ENCODE measurements at places on chromosomes 6 and 20.

DNA sequence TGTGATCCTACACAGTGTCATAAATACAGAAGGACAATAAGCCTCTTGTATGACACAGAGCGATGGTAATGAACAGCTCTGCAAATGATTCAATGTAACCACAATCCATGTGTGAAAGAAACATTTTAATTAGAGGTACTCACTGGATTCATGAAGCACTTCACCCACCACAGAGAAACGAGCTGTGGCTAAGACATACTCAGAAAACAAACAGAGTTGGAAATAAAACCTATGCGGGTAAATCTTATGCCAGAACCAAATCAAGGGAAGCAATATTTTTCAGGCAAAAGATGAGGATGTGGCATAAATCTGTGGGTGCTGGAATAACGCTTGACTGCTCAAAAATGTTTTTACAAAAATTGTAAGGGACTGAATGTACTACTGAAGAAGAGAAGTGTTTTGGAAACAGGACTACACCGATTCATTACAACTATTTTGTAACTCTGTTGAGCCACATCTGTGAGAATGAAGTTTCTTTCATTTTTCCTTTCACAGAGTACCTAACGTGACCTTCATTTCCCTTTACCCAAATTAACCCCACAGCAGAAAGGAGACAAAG lies 112.1 kb downstream of the WDR27 start:
- no peak for DNase-seq

GRCh38 chr20:48455651-48456365 lies 372.0 kb downstream of the PREX1 start:
- no peak for DNase-seq

- no peak for DNase-seq
Measured at GRCh38 chr20:24364482-24364881, 104.9 kb upstream of the SYNDIG1 start.

GRCh38 chr20:59697068-59697467 lies 92.7 kb downstream of the PHACTR3 start:
- DNase-seq, result no peak

- no peak for DNase-seq
Measured at GRCh38 chr20:36645353-36645752, 643 bp downstream of the SLA2 start.

DNA sequence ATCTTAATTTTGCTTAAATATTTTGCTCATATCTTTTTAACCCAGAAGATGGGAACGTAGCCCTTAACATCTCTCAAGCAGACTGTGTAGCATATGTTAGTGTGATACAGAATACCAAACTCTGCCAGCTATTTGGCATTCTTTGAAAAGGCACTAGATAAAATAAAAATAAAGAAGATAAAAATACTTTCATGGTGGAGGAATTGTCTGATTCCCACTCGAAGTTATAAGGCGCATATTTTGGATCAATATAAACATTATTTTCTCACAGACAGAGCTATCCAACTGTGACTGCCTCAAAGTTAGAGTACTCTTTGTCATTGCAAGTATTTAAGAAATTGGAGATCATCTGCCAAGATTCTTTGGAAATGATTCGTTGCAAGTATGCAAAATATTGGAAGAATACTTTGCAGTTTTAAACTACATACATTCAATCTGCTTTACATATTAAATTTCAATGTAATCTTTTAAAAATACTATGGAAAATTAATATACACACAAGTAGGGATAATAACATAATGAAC lies 10.8 kb upstream of the EEF1E1 start:
- no peak for DNase-seq

GRCh38 chr6:96394727-96395126 lies 126.9 kb upstream of the UFL1 start:
- DNase-seq, result peak; percentile 16

GRCh38 chr6:30121446-30122366 lies 8.8 kb upstream of the TRIM31 start:
- DNase-seq, result no peak

- peak; percentile 24 for DNase-seq
Measured at GRCh38 chr20:496126-496696, 33.9 kb upstream of the TBC1D20 start.

GRCh38 chr20:14312001-14312400 lies 25.4 kb downstream of the FLRT3 start:
- no peak for DNase-seq

DNA sequence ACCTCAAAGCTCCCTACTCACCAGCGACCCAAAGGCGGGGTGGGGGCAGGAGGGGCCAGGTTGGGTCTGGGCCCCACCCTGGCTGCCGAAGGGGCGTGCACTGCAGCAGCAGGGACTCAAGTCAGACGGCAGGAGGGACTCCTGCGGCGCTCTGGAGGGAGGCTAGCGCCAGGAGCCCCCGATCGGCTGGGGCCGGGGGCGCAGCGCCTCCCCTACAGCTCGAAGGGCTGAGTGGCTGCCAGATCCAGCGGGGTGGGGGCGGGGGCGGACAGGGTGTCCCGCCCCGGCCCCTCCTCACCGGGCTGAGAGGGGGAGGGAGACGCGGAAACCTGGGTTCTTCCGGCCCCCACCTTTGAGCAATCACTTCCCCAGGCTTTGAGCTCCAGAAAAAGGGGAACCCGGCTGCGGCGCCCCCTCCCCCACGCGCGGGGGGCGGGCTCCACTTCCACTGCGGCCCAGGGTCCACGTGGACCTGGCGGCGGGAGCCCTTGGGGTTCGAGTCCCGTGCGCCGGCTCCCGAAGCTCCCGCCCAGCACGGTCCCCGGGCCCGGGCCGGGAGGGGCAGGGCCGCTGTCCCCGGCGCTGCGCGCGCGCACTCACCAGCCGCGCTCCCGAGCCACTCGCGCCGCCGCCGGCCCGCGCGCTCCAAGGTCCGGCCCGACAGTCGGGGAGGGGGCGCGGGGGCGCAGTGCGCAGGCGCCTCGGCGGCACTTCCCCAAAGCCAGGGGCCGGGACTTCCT lies at the start of gene RGS19:
RGS19 (minus strand) TSS at position 246 of the 740 bp plus-strand sequence. CDS start 2,632 bp downstream, outside the sequence.
- DNase-seq, result peak; percentile 87

DNA sequence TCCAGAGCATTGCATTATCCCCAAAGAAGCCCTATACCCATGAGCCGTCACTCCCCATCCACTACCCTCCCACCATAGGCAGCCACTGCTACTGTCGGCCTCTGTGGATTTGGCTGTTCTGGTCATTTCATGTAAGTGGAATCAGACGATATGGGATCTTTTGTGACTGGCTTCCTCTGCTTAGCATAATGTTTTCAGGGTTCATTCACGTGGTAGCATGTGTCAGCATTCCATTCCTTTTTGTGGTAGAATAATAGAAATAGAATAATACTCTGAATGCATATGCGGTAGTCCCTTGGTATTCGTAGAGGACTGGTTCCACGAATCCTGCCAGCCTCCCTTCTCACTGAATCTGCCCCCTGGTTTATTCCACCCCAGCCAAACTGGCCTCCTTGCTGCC lies 402.6 kb upstream of the SULF2 start:
- no peak for DNase-seq

DNA sequence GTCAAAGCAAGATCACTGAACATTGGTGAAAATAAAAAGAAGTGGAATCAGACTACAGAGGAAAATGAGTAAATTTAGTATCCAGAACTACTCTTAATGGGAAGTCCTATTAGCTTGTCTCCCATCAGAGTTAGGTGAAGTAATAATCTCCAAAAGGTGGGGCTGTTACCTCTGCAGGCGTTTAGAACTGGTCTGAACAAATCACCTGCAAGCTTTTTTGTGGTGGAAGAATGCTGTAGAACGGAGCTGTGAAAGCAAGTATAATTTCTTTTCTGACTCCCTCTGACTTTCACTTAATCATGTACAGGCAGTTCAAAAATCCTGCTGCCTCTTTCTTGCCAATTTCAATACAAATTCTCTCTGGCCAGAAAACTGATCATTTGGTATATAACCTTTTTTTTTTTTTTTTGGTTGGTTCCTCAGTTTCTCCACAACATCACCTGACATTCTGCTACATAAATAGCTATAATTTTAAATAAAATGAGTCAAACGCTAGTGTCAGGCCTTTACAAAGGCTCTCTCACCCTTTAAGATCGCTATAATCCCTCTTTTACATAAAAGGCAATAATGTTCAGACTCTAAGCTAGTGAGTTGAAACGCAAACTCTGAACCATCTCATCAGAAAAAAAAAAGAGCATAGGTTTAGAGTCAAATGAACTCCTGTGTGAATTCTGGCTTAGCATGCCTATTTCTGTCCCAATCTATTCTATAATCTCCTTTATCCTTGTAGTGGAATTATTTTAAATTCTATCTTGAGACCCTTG lies 38.8 kb downstream of the CITED2 start:
- DNase-seq, result no peak

- DNase-seq, result no peak
Measured at GRCh38 chr6:24600903-24601302, 45.1 kb downstream of the KIAA0319 start.

DNA sequence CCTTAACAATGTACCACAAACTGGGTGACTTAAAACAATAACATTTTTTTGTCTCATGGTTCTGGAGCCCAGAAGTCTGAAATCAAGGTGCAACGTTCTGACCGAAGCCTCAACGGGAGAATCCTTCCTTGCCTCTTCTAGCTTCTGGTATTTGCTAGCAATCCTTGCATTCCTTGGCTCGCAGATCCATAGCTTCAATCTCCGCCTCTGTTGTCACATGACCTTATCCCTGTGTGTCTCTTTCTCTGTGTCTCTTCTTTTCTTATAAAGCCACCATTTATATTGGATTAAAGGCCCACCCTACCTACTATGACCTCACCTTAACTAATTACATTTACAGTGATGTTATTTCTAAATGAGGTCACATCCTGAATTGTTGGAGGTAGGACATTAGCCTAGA lies 37.2 kb upstream of the DOK5 start:
- no peak for DNase-seq

DNA sequence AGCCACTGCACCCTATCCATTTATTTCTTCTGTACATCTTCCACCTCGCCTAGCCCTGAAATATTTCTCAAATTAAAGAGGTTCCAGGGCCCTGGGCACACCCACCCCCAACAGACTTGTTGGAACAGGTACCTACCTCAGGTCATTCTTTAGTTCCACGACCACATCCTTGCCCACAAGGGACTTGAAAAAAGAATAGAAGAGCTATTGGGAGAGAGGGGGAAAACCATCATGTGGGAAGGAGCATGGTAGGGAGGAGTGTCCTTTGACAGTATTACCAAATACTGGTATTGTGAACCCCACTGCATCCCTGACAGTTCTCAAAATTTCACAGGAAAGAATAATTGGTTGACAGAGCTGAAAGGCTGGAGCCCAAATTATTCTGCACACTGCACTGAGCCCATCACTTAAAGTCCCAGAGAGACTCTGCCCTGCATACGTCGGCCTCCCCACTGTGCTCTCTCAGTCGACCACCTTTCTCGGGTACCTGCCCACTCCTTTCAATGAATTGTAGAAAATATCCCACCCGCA lies 762 bp downstream of the LSM2 start:
- DNase-seq, result no peak

DNA sequence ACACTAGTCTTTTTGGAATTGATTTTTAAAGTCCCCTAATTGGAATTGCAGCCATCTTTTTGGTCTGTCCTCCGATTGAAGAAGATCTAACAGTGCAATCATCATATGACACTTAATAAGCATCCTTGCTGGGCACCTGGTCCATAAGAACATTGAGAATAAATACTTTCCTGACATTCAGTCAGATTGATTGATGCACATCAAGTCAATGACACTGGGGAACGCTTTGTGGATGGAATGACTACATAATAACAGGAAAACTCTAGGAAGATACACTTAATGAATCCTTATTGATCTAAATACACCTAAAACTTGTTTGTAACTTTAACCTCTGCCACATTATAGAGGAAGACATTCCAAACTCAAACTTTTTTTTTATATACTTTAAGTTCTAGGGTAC lies 255.7 kb downstream of the PRKN start:
- DNase-seq, result no peak

GRCh38 chr20:44471481-44471882 lies 4.2 kb upstream of the TTPAL start:
- DNase-seq, result no peak

DNA sequence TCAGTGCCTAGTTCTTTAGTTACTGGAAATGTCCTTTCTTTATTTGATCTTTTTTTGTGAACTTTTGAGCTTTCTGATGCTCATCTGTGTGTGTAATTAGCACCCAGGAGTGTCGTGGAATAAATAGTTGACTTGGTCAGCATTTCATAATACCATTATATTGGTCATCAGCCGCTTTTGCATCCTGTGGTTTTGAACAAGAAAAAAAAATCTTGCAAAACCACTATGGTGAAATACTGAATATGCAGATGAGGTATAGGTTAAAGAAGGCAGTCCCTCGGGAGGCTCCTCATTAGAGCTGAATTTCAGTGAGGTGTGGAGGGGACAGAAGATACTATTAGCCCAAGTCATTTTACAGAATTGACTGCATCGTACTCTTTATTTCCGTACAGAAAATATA lies 90.1 kb downstream of the FOXO3 start:
- DNase-seq, result no peak

DNA sequence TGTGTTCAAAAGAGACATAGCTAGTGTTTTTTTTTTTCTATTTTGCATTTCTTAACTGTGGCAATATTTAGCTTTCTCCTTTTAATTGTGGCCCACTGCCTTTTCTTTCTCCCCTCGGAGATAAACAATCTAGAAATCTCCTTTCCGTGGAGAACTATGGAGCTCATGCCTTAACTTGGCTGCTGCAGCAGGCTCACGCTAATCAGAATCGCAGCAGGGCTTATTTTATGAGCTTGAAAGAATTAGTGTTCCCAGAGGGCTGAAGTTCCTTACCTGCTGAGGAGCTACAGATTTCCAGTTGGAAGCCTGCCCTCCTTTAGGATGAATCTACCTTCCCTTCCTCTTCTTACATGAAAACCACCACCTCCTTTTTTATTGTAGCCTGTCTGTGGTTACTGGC lies 35.6 kb downstream of the CTNNBL1 start:
- DNase-seq, result no peak

GRCh38 chr20:23235173-23236027 lies 115.2 kb upstream of the NXT1 start:
- peak; percentile 64 for DNase-seq

GRCh38 chr6:117616391-117617209 lies 14.3 kb upstream of the GOPC start:
- no peak for DNase-seq

DNA sequence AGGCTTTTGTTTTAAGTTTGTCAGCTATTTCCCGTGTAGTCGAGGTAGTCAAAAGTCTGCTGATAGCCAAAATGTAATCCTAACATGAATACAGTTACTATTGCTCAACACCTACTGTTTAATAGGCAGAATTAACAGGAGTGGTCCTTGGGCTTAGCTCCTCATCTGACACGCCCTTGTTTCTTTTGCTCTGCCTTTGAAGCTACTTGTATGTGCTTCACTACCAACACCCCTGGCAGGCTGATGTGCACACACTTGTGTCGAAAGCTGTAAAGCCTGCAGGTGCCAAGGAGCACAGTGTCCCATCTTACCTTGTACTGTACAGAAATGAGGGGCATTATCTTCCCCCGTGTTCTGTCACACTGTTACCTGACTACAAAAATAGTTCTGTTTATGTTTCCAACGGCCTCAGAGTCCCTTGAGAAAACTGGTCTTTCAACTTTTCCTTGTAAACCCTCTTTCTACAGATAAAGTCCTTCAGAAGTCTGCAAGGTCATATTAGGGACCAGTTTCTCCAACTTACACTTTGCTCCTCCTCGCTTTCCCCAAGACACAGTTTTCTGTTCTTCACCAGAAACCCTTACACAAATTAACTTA lies 9.3 kb downstream of the SDHAF4 start:
- no peak for DNase-seq

- no peak for DNase-seq
Measured at GRCh38 chr20:5770231-5770986, 20.2 kb downstream of the SHLD1 start.

All from femur (tissue), 1 donor.